Stimulated activated CD4-positive, alpha-beta T cell treated with anti-CD3 and anti-CD28 coated beads, Interleukin-15, amount 100 ng/mL, for 1 hour (primary cell): ENCODE measurements at places on chromosomes 1 and 21.

DNA sequence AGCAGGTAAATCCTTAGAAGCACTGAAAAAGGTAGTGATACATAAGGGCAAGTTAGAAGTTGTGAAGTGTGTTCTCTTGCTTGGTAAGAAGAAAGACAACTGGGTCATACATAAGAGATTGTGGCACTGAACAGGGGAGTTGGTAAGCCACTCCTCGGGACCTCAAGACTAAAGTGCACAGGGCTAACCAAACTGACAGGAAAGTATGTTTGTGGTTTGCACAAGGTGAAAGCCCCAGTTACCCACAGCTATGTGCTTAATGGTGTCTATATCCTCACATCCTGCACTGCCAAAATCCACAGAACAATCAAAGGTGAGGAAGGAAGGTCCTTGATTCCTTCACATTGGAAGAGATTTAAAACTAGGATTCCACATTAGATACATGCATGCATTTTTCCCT is 276.5 kb downstream of the DNM3 start:
- no peak for DNase-seq

- no peak for DNase-seq
Measured at GRCh38 chr1:117967477-117967876, 37.9 kb downstream of the WDR3 start.

DNA sequence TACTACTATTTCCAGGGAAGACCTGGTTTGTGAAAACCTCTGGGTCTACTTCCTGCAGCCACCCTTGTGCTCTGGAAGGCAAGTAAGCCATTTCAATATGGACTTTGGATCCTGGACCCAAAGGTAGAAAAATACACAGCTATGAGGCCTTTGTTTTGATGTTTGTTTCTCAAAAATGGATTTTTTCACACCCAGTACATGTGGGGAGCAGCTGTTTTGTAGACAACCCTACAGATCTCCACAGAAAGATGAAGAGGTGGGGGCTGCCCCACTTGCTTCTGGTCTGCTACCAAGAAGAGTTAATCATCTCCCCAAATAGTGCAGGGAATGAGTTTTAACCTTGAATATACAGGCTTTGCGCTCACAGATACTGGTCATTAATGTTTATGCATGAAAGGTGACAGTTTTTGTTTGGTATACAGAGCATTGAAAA is 29.2 kb downstream of the ZNF281 start:
- no peak for DNase-seq

DNA sequence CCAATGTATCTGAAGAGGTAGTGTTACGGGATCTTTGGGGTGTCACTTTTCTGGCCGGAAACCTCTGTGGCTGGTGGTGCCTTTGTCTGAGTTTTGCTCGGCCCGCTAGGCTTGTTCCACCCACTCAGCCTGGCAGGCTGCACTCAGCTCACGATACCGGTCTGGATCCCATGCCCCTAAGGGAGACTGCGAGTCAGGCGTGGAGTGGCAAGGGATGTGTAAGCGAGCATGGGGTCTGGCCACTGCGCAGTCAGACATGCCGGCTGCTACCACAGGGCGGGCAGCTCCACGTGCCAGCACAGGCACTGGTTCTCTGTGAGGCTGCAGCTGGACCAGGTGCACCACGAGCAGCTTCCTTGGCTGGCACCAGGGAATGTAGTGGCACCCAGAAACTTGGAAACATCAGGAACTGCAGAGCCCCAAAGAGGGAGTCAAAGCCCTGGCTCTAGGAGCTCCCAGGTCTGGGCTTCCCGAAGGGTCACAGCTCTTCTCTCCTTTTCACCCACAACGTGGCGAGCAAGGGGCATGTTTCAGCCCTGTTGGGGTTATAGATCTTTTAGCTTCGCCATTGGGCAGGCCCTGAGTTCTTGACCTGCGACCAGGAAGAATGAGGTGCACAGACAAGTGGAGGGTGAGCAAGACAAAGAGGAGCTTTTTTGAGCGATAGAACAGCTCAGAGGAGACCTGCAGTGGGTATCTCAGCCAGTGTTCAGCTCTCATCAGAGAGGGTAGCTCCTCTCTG is 23.8 kb upstream of the LRRC8C start:
- DNase-seq, result peak; percentile 26

DNA sequence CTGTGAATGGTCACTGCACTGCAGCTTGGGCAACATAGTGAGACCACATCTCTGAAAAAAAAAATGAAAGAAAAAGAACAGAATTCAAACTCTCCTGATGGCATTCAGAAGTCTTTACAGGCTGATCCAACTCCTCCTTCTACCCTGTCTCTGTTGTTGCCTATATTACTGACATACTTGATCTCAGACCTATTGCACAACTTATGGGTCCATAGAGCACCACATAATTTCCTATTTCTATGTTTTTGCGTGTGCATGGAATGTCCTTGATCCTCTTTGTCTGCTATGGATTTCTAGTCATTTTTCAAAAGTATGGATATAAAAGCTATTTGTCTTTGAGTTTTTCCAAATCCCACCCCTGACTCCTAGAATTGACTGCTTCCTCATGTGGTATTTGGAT is 22.4 kb upstream of the CYP2J2 start:
- DNase-seq, result no peak

- no peak for DNase-seq
Measured at GRCh38 chr1:87685311-87686135, 356.8 kb downstream of the LMO4 start.

DNA sequence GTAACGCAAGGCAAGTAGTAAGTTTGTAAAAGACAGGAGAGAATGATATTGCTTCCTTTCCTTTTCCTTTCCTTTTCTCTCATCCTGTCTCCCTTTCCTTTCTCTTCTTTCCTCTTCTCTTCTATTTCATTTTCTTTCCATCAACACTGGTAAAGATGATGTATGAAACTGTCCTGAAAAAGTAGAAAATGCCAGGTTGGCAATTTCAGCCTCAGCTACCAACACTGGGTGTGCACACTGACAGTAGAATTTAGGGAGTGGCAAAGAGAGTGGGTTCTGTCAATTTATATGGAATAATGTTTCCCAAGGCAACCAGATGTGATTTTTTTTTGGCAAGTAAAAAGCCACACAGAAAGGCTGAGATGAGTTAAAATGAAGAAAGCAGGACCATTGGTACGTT is 155.7 kb upstream of the ZRANB2 start:
- DNase-seq, result no peak

- DNase-seq, result no peak
Measured at GRCh38 chr1:24898909-24899439, 31.1 kb downstream of the RUNX3 start.

DNA sequence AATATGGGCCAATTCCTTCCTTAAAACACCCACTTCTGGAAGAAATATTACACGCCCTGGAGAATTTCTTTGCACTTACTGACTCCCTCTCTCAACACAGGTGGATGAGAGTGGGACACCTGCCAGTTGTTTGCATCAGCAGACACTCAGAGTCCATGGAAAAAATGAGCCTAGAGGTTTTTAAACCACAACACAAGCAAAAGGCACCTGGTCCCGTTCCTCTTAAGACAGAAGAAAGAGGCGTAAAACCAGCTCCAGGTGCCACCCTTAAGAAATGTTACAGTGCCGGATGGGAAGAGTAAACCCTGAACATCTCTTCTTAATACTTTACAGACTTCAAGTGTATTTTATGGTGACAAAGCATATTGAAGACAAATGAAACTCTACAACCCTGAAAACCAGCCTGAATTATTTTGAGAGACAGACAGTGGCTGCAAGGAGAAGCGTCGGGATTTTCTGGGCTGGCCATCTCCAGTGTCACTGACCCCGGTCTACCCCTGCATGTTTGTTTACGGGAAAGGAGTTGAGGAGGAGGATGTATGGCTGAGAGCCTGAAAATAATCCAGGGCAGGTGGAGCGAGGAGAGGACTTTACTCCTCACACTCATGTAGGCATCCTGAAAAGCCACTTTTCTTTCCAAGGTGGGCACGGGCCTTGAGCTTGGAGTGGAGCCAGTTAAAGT is 7.8 kb upstream of the RIPK4 start:
- no peak for DNase-seq

- DNase-seq, result no peak
Measured at GRCh38 chr1:198160222-198160621, 3.4 kb downstream of the NEK7 start.

DNA sequence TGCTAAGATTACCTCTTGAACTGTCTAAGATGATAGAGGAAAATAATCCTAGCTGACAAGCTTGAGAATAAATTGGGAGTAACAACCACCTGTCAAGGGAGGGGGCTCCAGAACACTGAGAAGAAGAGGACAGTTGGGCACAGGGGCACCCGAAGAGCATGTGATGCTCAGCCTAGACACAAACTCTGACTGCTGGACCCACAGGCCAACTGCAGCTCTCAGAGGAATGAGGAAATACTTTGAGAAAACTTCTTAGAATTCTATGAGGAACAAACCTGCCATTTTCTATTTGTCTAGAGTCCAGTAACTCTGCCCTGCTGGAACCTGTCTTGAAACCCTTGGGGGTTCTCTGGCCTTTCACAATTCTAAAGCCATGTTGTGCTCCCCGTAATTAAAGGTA is 124.1 kb upstream of the KCNK2 start:
- DNase-seq, result no peak

- DNase-seq, result no peak
Measured at GRCh38 chr1:232893481-232894313, 56.7 kb upstream of the NTPCR start.

DNA sequence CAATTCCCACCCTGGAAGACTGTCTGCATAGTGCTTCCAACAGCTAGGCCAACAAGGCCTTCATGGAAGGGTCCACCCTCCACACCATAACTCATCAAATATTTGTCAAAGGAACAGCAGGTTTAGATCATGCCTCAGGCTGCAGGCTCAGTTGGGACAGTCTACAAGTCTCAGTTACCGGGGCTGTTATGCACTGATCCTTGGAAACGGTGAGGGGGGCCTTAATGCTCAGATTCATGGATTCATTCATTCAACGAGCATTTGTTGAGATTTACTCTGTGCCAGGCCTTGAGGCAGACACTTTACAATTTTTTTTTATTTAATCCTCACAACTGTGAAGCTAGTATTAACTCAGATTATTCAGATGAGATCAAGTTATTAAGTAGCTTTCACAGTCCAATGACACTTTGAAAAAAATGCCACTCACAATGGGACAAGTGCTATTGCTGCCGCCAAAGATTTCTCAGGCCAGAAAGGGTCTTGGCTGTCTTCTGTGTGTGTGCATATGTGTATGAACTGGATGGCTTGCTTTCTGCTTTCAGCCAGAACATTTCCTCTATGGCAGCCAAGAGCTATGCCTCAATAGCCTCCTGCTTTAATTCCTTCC is 8.9 kb upstream of the C1orf216 start:
- DNase-seq, result no peak

DNA sequence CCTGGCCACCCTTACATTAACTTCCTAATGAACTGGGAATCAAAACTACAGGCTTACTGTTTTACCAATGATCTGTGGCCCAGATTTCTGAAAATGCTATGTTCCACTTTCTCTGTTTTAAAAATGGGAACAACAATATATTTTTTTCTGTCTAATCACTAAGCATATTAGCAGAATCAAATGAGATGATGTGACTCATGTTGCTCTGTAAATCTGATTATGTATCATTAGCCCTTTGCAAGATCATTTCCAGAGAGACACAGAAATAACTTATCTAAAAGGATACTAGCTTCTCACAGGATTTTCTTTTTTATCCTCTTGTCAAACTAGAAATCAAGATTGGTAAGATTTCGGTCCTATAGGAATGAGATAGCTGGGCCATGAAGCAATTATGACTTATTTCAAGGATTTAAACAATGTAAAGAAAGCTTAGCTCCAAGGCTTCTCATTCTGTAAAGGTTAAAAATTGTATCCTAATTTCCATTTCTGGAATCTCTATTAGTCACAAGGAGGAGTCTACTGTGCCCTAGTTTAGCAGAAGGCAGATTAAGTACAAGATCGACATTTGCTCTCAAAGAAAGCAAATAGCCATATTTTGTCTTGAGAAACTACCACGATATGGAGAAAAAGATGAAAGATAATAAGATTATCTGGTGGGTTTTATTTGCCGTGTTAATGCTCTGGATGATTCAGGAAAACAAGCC is 32.4 kb upstream of the CAMSAP2 start:
- DNase-seq, result no peak

DNA sequence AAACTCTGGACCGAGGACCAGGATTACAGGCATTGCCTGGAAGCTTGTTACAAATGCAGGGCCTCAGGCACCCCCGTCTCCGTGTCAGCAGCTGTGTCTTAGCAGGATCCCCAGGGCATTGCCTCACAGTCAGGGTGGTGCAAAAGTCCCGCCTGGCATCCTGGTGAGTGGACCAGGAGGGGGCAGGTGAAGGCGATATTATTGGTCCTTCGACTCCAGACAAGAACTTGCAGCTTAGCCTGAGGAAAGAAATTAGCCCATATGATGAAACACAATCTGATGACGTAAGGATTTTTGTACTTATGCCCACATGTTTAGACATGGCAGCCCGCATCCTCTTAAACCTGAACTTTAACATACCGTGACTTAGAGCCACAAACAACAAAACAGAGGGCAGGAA is 40.8 kb downstream of the RSPH1 start:
- no peak for DNase-seq

DNA sequence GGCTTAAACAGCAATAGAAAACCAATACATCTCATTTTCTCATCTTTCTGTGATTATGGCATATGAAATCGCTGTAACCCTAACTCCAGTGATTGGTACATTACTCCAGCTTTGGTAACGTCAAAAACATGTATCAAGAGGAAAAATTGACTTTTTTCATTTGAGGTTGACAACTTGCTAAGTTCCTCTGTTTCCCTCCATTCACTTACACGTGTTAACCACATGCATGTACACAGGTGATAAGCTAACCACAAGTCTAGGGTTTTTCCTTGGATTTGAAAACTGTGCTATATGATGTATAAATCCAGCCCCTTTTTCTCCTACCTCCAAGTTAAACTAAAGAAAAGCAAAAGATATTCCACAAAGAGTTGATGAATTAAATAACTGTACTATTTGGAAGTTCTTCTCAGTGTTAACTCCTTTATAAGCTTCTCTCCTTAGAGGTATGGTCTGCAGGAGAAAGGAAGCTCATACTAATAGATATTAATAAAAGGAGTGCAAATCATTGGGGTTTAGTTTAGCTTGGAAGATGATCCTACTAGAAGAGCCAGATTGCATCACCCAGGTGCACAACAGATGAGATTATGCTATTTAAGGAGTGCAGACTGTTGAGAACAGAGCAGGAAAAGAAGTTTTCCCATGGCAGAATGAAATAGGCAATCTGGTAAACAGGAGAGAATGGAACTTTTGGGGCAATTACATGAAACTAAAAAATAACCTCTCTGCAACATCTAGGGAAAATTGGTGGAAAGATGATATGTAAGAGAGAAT is 277.9 kb downstream of the GRIK1 start:
- DNase-seq, result no peak

DNA sequence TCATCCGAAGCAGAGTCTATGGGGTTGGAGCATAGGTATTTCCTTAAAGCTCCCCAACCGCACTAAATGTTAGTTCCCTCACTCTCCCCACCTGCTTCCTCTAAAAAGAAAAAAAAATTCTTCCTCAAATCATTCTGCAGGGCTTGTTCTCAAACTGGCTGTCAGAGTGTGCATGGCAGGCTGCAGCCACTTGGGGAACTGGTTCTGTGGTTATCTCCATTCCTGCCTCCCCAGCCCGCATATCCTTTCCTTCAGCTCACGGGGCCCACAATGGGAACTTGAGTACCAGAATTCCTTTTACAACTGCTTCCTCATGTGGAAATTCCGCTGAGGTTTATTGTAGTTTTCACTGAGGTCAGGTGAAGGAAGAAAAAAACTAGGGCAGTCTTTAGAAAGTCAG is 159.2 kb downstream of the PIGK start:
- DNase-seq, result no peak

GRCh38 chr1:151611288-151611790 is 511 bp upstream of the SNX27 start:
- DNase-seq, result no peak

GRCh38 chr1:206797534-206798383 is 25.5 kb upstream of the IL10 start:
- no peak for DNase-seq

GRCh38 chr1:46554597-46555381 is 3.3 kb upstream of the KNCN start:
- DNase-seq, result no peak
